Activated T-helper 1 cell treated with Interleukin-2 at 50 U/mL for 16 hours (primary cell): ENCODE measurements at places on chromosomes 6 and 20.

GRCh38 chr6:68054756-68055155 lies 580.3 kb upstream of the ADGRB3 start:
- no peak for DNase-seq

- DNase-seq = no peak
These were observed 33.3 kb upstream of the ZBP1 start for GRCh38 chr20:57653546-57653900.

- no peak for DNase-seq
These were observed 35.1 kb downstream of the LRFN2 start for GRCh38 chr6:40551966-40552505.

DNA sequence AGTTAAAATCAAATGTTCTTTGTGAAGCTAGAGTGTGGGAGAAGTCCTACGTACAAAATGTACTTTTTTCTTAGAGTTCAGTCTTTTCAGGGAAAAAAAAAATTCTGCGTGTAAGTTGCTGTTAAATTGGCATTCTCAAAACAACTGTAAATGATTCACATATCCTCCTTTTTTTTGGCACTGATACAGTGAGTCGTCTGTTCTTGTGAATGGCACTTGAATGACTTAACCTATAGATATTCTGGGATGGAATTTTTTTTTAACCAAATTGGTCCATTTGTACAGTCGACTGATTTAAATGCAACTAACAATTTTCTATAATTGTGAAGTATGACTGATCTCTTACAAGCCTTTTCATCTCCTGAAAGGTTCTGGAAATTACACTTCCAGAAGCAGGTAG lies 5.5 kb upstream of the JAG1 start:
- DNase-seq = no peak

DNA sequence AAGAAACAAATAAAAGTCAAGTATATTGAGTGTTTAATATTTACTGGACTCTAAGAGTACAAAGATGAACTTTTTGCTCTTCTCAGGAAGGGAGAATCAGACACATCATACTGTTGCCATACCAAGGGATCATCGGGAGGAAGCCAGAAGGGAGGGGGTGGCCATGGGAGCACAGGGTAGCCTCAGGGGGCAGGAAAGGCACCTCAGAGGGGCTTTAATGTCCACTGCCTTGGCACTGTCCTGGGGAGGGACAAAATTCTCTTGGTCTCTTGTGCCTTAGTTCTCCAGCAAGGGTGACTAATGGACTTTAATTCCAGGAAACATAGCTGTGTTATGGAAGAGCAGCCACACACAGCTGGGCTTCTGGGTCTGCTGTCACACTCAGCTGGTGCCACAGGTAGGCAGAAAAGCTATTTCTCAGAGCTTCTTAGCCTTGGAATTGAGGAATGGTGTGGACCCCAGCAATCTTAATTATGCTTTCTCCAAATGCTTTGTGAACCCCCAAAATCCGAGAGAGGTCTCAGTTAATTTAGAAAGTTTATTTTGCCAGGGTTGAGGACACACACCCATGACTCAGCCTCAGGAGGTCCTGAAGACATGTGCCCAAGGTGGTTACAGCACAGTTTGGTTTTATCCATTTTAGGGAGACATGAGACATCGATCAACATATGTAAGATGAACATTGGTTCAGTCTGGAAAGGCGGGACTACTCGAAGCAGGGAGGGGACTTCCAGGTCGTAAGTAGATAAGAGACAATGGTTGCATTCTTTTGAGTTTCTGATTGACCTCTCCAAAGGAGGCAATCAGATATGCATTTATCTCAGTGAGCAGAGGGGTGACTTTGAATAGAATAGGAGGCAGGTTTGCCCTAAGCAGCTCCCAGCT lies 53.2 kb downstream of the MRAP2 start:
- no peak for DNase-seq

- DNase-seq = no peak
These were observed 121.7 kb downstream of the TNFRSF21 start for GRCh38 chr6:47187893-47188587.

DNA sequence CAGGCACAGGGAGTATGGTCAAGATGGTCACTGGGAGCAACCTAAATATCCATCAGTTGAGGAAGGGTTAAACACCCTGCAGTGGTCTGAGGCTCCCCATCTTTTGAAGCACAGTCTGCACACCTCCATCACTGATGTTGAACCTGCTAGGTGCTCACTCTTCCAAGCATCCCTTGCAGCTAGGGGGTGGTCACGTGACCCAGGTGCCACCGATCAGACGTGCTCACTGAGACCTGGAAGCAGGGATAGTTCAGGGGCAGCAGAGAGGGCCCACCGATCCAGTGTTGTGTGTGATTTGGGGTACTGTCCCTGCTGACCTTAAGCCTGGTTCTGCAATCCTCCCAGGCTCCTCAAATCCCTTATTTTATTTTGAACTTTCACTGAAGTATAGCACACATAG lies 134.6 kb downstream of the CEBPB start:
- no peak for DNase-seq

- DNase-seq = no peak
These were observed 319.6 kb upstream of the ARID1B start for GRCh38 chr6:156457601-156458000.
